ENCODE measurements at places on chromosomes 5 and 9.
A peak's percentile ranks its signal among the peaks of the same experiment; 100 is the strongest.

DNA sequence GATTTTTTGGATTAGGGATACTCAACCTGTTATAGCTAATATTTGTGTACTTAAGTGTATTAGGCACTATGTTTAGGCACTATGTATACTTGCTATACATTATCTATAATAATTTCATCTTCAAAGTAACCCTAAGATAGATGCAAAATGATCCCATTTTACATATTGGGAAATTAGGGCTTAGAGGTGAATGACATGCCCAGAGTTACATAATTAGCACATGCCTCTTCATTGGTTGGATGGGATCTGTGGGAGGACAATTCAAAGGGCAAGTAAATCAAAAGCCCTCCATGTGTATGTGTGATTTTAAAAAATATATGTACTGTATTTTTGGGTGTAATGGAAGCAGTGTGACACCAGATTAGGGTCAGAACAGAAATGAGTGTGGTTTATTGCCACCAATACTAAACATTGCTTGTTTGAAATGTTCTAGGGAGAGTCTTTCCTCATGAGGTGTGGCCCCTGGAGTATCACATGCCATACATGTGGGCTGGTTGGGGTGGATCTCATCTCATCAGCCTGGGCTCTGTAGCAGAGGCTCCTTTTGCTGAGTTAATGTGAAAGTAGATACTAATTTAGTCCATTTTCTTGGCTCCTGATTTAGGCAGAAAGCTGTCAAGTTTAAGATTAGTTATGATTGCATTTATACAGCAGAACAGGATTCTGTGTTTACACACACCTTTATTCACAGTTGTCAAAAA is 5.5 kb downstream of the C9orf85 start:
- no peak for DNase-seq

GRCh38 chr9:4965174-4965821 is 19.8 kb upstream of the JAK2 start:
- DNase-seq, result no peak

DNA sequence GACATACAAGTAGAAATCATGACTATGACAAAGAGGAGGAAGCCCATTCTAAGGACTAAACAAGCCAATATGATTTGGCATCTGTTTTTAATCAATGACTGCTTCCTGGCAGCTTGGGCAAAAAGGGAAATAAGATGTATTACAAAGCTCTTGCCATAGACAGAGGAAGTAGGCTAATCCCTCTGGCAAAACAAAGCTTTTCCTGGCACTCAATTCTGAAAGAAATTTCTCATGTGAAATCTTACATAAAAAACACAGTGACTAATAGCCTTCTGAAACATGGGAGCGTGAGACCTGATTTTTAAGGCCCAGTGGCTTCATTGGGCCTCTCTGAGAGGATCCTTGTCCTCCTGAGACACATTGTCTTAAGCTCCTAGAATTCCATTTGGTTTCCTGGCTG is 93.6 kb downstream of the COL23A1 start:
- no peak for DNase-seq

- no peak for DNase-seq
Measured at GRCh38 chr9:126752376-126752775, 52.5 kb upstream of the ZBTB43 start.

GRCh38 chr9:136441681-136442245 is 2.1 kb upstream of the INPP5E start:
- DNase-seq, result no peak

- no peak for DNase-seq
Measured at GRCh38 chr9:126443144-126443543, 116.5 kb downstream of the MVB12B start.

- no peak for DNase-seq
Measured at GRCh38 chr5:56060276-56061110, 65.7 kb upstream of the IL6ST start.

DNA sequence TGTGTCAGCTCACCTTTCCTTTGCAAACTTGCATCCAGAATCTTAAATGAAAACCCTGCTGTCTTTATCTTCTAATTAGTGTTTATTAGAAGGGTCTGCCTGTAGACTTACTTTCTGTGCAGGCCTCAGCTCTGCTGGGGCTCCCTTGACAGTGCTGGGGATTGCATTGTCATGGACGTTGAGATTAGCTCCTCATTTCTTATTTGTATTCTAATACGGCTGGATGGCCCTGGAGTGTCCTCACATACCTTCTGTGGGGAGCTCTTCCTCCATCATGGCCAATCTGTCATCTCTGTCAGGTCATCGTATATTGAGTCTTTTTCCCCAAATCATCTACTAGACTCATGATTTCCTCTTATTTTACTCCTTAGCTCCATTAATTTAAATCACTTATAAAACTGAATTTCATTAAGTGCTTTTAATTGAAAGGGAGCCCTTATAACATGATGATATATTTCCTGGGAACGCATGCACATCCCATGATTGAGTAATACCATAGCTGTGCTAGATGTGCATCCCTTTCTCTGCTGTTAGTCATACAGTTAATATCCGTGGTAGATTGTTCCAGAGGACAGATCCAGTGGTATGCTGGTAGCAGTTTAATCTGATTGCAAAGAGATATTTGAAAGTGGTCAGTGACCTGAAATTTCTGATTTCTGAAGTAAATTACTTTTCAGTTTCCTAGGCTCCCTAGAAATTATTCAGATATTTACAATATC is 61.6 kb downstream of the ICE1 start:
- DNase-seq, result no peak

DNA sequence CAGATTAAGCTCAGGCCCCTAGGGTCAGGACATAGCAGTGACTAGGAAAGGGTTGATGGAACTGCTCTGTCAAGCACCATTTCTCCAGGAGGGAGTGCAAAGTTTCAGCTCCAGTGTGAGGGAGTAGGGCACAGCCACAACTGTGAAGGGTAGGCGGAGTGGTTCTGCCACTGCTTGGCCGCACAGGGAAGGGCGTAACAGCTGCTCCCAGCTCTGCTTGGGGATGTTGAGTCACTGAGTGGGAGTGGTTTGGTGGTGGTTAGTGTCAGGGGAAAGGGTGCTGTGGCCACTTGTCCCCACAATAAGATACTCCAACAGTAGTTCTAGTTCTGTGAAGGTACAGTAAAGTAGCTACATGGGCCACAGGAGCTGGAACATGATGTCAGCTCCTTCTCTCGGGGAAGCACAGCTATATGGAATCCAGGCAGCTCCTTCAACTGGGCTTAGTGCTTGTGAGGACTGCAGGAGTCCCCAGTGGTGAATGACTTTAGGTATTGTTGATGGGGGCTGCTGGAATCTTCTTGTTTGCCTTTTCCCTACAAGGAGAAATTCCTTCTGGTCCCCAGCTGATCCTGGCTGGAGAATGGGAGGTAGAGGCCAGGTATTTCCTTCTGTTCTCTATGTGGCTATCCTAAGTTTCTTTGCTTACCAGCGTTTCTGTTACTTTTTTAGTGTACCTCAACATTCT is 314.5 kb downstream of the SPATA31D1 start:
- DNase-seq, result no peak

DNA sequence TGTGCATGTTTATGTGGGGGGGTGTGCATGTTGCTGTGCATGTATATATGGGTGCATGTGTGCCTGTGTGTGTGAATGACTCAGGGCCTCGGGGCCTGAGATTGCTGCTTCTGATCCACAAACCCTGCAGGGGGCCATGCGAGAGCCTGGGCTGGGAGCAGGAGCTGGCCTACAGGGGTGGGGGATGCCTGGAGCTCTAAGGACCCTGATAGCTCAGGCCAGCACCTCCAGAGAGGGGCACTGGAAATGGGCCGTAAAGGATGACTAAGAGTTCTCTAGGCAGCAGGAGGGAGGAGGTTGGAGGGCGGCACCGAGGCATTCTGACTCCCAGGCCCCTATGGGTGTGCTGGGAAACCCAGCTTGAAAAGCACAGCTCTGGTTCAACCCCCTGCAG is 6.9 kb upstream of the UBAC1 start:
- no peak for DNase-seq

DNA sequence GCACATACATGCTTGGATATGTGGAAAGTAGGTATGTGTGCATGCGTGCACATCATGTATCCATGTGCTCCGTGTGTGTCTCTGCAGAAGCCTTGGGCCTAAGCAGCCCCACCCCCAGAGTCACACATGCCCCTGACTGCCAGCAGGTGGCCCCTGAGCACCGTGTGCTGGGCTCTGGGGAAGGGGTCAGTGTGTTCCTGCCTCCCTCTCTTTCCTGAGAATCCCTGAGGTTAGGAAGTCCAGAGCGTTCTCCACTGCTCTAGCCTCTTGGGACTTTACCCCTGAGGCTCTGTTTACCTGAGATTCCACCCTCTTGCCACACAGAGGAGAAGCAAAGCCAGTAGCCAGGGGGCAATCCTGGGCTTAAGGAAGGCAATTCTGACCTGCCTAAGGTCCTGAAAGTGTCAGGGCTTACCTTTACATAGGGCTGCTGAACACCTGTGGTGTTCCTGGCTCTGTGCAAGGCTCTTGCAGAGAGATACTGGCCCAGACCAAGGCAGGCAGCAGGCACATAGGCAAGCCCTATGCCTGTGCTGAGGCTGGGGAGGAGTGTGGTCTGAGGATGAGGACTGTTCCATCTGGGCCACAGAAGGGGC is 207.3 kb downstream of the TMEM38B start:
- DNase-seq, result peak; percentile 35

DNA sequence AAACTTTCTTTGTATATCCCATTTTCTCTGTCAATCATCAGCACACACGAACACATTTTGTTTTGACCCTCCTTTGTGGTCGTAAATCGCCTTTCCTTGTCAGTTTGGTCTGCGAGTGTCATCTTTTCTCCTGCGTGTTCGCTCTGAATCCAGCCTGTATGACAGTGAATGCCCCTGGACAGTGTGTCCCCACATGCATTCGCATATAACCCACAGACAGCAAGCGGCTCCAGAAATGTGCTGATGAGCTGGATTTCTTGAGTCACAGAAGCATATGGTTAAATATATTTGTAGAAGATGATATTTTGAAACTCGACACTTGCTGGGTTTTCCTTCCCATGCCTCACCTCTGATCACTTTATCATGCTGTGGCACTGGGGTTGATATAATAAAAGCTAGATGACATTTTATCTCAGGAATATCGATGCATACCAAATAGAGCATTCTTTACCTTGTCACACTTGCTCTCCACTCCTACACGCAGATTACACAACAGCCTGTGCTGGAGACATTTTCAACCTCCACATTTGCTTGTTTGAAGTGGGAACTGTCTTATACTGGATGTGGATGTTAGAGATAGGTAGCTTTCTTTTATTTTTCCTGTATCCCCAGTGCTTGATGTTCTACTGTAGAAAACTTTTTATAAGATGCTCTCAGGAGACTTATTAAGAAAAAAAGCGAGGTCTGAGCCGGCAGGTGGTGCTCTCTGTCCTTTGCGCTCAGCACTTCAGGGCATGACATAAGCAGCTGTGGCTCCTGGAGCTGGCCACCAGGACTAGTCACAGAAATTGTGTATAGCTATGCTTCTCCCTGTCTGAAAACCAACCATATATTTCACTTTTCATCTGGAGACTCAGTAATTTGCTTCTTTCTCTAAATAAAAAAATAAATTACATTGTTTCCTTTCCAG is 215.1 kb downstream of the SH3GL2 start:
- no peak for DNase-seq

DNA sequence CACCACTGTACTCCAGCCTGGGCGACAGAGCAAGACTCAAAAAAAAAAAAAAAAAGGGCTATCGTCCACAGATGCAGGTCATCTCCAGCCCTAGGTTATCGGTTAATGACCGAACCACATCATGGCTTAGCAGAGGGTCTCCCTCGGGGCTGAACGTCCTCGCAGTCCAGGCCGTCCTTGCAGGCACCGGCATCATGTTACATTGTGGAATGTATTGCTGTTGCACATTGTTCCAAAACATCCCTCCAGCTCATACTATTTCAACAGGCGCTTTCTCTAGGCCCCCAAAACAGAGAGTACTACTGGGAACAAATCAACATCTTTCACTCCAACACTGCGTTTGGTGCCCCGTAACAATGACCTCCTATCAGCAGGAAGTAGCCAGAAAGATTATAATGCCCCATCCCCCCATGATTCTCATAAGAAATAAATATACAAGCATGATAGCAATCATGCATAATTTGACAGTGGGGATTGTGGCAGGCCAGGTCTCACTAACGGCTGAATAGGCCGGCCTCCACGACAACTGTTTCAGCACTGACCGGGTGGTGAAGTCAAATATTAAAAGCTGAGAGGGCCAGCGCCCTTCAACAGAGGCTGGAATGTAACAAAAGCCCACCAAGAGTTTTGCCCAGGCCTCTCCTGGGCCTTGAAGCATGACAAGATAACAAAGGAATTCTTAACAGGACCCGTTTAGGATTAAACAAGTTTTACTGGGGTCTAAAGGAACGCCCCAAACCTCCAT is 1.1 kb upstream of the LCN9 start:
- no peak for DNase-seq

DNA sequence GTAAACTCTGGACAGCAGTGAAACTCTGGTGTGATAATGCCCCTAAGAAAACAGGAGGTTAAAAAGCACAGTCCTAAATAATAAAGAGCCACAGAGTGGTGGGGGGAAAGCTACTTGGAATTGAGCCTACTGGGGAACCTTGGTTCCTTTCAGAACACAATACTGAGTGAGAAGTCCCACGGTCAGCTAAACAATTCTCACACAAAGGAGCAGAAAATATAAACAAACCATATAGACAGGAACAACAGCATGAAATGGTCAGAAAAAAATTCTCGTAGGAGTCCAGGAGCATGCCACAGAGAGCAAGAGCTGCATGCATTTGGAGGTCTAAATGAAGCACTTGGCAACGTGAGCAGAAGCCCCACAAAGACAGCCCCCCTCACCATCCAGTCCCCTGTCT is 56.0 kb downstream of the TEK start:
- DNase-seq, result no peak

- DNase-seq, result no peak
Measured at GRCh38 chr5:117204926-117205869, 630.6 kb upstream of the SEMA6A start.

DNA sequence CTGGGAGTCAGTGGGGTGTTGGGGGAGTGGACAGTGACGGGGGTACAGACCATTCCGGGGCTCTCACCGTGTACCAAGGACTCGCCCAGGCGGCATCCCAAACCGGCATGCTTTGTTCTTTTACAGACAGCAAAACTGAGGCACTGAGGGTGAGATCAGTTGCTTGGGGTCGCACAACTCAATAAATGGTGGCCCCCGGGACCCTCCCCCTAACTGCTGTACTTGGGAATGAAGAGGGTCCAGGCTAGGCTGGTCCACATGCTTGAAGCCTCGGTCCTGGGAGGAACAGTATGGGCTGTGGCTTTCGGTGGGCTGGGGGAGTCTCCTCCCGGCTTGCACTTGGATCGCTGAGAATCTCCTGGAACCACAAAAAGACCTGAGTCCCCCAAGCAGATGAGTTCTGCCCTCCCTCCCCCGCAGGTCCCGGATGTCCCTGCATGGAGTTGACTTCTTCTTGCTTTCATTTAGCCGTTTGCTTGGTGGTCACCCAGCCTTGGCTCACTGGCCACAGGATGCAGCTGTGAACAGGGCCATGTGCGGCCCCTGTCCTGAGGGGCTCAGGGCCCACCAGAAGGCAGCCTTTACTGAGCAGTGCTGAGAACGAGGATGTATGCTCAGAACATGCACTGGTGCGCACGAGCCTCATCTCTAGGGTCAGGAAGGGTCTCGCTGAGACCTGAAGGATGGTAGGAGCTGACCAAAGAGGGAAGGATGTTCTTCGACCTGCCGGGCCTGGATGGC is 4.2 kb downstream of the LAMC3 start:
- DNase-seq, result no peak
